ENCODE measurements at places on chromosomes 7 and 10.

GRCh38 chr7:41247143-41247865 is 455.6 kb downstream of the INHBA start:
- no peak for DNase-seq

GRCh38 chr10:32333849-32334248 is 13.1 kb downstream of the EPC1 start:
- DNase-seq: no peak

DNA sequence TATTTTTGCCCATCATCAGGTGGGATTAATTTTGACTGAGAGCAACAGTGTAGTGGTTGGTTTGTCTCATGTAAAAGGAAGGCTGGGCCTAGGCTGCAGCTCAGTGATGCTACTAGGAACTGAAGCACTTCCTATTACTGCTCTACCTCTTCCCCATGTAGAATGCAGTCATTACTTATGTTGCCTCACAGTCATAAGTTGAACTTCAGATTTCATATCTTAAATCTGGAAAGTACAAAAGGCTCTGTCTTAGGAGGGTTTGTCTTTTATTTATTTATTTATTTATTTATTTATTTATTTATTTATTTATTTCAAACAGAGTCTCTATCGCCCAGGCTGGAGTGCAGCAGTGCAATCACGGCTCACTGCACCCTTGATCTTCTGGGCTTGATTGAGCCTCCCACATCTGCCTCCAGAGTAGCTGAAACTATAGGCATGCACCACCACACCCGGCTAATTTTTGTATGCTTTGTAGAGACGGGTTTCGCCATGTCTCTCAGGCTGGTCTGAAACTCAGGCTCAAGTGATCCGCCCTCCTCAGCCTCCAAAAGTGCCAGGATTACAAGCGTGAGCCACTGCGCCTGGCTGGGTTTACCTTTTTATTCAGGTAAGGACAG is 721.7 kb upstream of the GALNT17 start:
- DNase-seq: no peak

- no peak for DNase-seq
Measured at GRCh38 chr7:128939075-128939860, 1.5 kb downstream of the IRF5 start.

DNA sequence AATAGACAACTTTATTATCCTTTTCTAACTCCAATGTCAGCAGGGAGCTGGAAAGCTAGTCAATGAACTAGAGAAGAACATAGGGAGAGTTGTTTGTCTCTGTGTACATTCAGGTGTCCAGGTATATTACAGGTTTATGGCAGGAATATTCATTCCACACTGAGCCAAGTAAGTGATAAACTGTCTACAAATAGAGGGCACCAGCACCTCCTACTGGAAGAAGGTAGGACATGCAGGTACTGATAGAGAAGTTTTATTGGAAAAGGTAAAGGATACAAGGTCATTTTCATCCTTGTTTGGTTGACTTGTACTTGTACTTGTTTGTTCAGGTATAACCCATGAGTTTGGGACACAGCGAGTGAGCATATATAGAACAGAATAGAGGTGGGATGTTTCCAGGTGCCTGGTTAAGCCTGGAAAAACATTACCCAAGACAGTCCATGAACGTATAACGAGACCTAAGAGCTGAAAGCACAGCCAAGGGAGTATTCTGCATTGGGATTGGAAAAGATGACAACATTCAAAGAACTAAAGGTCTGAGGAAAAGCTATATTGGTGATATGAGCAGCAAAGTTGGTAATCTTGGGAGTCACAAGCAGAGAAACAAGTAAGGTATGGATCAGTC is 61.4 kb upstream of the PPP1R3C start:
- no peak for DNase-seq

DNA sequence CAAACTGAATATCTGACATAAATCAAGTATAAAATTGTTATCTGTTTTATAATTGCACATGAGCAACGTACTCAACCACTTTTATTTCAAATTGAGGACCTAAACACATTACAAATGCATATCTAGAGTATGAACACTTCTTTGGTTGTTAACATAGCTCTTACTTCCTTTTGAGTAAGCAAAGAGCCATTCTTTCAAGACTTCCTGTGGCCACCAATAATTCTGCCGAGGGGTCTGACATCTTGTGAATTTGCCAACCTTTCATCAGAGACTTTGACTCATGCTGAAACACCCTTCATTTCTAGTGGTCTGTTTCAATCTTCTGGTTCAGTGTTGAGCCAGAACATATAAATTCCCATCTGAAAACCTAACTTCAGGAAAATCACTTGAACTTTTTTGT is 59.4 kb downstream of the CDK14 start:
- no peak for DNase-seq

DNA sequence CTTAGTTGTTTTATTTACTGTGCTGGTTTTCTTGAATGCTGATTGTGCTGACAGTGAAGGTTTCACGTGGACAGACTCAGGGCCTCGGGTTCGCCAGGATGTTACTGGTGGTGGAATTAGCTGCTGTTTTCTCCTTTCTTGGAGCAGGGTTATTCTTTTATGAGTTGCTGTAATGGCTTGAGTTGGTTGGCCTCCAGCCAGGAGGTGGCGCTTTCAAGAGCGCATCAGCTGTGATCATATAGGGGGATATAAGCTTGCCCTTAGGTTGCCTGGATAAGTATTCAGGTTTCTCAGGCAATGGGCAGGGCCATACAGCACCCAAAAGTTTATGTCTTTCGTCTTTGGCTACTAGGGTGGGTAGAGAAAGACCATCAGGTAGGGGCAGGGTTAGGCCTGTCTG is 741.3 kb downstream of the PHTF2 start:
- DNase-seq: no peak

GRCh38 chr10:64081947-64082482 is 560.8 kb downstream of the REEP3 start:
- DNase-seq: no peak

All from T follicular helper cell (primary cell).